ENCODE measurements at places on chromosomes 12 and 14.

GRCh38 chr12:69173368-69173767 is 66.0 kb upstream of the CPSF6 start:
- DNase-seq, result no peak

- no peak for DNase-seq
These were observed 147.4 kb upstream of the EGLN3 start for GRCh38 chr14:34098045-34098984.

DNA sequence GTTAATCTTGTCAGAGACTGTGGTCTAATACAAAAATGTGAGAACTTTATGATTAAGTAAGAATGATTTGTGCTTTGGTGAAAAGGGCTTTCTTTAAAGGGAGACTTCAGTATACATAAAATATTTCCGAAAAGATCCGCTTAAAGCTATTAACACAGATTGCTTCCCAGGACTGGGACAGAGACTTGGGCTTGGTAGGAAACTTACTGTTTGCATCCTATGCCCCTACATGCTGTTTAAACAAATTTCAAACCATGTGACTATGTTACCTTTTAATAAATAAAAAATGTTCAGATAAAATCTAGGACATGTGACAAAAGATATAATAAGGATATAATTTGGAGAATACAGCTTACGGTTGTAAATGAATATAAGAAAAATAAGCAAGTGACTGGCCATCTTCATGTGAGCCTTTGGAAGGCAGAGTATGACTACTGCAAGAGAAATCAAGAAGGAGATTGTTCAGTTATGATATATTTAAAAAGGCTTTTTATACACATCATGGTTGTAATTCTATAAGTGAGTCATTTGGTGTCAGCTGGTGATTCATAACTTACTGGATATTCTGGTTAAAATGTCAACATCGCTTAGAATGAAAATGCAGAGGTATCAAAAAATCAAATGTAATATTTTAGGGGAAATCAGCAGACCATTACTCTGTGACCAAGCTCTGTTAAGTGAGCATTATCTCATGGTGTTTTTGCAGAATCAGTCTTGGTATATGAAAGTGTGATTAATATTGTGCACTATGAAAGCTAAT is 234.7 kb upstream of the E2F7 start:
- no peak for DNase-seq

DNA sequence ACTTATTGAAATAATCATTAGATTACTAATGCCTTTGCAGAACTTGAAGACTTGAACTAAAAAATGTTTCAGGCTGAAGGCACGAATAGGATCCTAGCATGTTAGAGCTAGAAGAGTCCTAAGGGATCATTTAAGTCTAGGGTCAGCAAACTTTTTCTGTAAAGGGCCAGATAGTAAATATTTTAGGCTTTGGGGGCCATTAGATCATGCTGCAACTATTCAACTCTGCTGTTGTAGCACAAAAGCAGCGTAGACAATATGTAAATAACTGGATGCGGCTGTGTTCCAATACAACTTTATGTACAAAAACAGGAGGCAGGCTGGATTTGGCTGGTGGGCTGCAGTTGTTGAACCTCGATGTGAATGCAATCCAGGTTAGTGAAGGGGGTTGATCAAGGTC is 221.7 kb downstream of the ATP23 start:
- no peak for DNase-seq

DNA sequence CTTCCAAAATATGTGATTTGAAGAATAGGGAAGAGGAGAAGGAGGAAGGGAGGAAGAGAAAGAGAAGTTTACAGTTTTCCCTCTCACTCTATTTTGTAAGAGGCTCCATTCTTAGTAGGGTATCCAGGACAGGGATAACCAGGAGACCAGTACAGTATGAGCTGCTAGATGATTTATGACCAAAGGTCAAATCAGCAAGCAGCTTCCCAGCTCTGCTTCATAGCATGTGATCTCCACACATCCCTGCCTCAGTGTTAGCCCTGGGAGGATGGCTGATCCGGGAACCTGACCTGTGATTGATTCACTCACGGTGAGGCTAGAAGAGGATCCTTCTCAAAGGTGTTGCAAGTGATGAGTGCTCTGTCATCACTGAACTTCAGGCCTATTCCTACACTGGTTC is 16.6 kb downstream of the RDH12 start:
- DNase-seq, result no peak

GRCh38 chr14:92581966-92582566 is 68.5 kb downstream of the RIN3 start:
- DNase-seq, result no peak

GRCh38 chr12:92331383-92331782 is 185.7 kb upstream of the BTG1 start:
- no peak for DNase-seq

- no peak for DNase-seq
These were observed 118.0 kb upstream of the CDKN3 start for GRCh38 chr14:54278665-54279295.

DNA sequence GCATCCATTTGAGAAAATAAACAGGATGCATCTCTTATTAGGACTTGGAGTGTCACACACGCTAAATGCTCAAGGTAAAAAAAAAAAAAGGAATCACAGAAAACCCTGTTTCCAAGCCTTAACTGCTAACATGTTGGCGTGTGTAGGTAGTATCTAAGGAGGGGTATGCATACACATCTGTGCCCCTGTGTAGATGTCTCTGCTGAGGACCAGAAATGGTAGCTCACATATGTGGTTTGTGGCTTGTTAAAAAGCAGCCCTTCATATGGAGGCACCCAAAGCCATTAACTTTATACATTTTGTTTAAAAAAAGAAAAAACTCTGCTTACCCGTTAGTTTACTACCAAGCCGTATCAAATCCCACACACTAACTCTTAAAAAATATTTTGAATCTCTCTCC is 314.1 kb downstream of the SNAPC1 start:
- no peak for DNase-seq

DNA sequence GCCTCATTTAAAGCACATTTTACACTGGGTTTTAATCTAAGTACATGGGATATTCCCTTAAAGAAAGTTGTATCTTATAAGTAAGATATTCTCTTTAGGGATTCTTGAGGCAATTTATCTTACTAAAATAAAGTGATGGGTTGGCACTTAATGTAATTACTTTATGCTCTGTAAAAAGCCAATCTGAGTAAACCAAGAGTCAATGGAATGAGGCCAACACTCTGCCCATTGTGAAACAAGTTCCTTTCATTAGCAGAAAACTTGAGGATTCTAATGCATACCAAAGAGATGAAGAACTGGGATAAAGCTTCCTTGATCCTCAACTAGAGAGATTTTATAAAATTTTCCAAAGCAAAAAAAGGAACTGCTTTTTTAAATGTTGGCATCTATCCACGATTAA is 121.2 kb downstream of the METTL25 start:
- DNase-seq, result no peak

Data from stimulated activated CD8-positive, alpha-beta memory T cell treated with anti-CD3 and anti-CD28 coated beads, Interleukin-4, amount 100 ng/mL, for 4 hours (primary cell).